Fibroblast of the conjunctiva (primary cell): ENCODE measurements at places on chromosomes 12 and 14.

DNA sequence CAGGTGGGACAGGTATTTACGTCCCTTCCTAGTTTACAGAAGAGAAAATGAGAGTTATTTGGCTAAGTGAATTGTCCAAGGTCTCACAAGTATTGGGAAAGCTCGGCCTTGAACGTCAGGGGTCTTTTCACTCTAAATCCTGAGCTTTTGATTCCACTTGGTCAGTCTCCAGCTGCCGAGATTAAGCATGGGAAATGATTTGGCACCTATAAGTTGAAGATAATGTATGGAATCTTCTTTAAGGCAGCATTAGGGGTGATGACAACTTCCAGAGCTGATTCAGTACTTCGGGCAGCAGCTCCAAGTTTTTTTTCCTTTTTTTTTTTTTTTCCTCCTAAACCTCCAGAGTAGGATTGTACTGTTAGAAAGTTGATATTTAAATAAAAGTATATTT, 722 bp downstream of the FAM234B start:
- no peak for DNase-seq

GRCh38 chr12:125633686-125634085, 568.5 kb downstream of the AACS start:
- no peak for DNase-seq

DNA sequence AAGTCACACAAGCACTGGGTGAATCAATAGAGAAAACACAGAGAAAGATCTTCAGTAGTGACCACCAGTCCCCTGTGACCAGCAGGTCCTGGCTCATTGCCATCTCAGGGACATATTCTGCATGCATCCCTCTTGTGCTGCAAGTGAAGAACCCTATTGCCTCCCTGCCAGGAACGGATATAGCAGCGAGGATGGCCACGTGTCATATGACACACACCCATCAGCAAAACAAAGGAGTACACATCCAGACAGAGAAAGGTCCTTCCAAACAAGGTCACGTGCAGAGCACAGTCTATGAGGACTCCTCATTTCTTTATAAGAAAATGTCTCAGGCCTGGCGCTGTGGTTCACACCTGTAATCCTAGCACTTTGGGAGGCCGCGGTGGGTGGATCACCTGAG, 638.4 kb downstream of the FLRT2 start:
- DNase-seq = no peak

DNA sequence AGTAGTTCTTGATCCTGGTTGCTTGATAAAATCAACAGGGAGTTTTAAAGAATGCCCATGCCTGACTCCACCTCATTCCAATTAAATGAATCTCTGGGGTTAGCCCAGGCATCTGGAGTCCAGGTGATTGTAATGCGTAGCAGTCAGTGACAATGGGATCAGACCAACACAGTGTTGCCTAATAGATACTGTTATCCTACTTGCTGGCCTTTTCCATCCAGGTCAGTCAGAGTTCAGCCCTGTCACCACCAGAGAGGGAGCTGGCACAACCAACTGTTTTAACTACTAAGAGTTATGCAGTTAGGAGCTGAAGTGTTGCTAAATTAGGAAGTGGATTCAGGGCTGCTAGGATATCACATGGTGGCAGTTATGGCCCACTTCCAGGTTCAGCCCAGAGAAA, 107.1 kb downstream of the GPR135 start:
- peak; percentile 59 for DNase-seq

GRCh38 chr14:51398898-51399297, 158.9 kb downstream of the TMX1 start:
- DNase-seq = peak; percentile 57

DNA sequence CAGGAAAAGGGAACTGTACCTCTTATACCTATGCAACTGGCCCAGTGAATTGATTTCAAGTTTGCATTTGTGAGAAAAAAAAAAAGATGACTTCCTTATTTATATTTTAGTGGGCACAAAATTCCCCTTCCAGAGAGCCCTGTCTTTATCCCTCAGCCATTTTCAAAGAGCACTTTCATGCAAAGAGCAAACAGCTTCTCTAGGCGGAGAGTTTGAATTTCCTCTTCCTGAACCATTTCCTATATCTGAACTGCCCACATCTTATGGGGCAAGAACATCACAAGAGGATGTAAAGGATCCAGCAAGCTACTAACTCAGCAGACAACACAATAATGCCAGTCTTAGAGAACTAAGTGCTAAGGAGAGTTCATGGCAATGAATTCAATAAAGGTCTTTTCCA, 22.3 kb upstream of the PLXNC1 start:
- DNase-seq = no peak

DNA sequence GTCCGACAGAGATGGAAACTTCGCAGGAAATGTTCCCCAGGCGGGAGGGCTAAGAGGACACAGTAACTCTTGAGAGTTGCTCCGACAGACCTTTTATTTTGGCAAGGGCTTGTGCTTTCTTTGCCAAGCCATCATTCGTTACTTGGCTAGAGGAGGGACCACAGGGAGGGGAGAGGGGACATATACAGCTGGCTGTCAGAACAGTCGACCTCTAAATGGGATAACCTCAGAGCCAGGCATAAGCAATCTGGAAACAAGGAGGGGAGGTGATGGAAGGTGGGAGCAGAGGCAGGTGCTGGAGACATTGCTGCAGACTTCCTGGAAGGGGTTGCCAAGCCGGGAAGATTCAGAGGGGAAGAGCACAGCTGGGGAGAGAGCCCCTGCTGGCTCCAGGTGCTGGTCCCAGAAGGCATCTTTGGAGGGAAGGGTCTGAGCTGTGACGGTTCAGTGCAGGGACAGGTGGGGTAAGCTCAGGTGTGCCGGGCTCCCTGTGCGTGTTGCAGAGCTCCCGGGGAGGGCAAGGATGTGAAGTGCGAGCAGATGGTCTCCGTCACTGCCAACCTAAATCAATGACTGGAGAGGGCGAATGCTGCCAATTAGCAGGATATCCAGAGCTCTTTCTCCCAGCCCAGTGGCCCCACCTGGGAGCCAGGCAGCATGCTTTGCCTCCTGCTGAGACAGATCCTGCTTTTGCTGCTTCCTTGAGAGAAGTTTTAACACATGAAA, 50.1 kb downstream of the CHST11 start:
- no peak for DNase-seq

GRCh38 chr14:90349739-90350138, 18.0 kb upstream of the NRDE2 start:
- DNase-seq = no peak

GRCh38 chr12:31322801-31323207, 3.1 kb downstream of the SINHCAF start:
- no peak for DNase-seq

DNA sequence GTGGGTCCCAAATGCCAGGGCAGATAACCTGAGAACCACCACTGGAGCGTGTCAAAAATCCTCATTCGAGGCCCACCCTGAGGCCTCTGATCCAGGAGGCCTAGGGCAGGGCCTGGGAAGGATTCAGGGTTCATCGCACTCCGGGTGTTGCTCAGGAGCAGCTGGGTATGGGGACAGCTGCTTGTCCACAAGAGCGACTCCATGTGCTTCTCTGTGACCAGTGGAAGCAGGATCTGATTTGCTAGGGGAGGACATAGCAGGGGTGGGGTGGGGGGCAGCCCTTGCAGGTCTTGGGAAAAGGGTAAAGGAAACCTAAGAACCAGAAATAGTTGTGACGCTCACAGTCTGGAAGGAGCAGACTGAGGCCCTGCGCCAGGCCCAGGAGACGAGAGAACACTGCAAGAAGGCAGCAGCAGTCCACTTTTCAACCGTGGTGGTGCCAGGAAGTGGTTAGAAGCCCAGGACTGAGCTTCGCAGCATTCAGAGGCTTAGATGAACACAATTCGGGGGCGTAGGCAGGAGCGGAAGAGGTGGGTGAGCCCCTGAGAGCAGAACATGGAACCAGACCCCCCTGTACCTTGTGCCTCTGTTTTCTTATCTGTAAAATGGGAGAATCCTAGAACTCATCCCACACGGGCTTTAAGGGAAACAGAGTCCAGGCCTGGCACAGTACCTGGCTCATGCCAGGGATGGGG, 33.7 kb downstream of the ITPK1 start:
- no peak for DNase-seq

DNA sequence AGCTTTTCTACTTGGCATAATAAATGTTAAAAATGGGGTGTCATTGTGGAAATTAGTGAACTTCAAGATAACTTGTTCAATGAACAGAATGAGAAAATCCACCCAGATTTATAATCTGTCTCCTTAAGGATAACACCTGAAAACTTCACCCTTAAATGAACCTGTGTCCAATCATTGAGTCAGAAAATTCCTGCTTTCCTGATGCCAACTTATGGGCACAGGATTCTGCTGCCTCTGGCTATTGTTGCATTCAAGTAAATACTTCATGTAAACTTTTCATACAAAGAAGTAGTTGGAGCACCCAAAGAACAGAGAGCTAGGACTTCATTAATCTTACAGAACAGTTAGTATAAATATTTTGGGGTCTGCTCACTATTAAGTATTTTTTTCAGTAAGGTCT, 98.9 kb upstream of the PLEKHA5 start:
- DNase-seq = no peak

DNA sequence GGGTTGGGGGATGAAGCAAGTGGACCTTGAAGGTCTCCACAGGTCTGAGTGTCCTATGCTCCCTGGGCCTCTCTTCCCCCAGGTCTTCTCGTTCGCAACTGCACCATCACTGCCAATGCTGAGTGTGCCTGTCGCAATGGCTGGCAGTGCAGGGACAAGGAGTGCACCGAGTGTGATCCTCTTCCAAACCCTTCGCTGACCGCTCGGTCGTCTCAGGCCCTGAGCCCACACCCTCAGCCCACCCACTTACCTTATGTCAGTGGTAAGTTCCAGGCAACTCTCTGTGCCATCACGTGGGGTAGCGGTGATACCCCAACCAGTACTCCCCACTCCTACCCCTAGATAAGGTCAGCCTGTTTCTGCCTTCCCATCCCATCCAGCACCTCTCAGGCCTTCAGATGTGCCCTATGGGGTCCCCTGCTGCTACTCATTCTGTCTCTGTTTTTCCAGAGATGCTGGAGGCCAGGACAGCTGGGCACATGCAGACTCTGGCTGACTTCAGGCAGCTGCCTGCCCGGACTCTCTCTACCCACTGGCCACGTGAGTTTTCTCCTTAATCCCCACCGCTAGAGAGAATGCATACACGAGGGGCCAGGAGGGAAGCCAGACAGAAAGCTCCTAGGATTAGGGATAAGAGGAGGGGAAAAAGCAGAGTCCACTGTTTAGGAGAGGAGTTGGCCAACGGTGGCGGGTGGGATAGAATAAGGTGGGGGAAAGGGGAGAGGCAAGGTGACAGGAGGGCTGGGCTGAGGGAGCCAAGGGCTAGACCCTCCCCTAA, 1.6 kb upstream of the TAPBPL start:
- no peak for DNase-seq

- DNase-seq = no peak
Observed at GRCh38 chr12:53966385-53967133, 6.4 kb upstream of the HOXC11 start.

DNA sequence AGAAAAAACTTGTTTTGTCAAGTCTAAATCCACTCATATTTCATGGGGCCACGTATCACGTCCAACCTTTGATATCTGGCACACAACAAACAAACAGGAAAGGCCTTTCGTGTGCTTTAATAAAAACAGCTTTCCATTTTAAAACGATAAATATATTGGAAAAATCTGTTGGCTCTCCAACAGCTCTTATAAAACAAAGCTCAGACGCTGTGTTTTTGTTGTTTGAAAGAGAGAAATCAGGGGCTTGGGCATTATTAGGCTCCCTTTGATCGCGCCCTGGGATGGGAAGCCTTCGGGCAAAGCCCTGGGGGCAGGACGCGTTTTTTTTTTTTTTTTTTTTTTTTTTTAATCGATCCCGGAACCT, 429 bp upstream of the PLEKHA5 start:
- DNase-seq = no peak

DNA sequence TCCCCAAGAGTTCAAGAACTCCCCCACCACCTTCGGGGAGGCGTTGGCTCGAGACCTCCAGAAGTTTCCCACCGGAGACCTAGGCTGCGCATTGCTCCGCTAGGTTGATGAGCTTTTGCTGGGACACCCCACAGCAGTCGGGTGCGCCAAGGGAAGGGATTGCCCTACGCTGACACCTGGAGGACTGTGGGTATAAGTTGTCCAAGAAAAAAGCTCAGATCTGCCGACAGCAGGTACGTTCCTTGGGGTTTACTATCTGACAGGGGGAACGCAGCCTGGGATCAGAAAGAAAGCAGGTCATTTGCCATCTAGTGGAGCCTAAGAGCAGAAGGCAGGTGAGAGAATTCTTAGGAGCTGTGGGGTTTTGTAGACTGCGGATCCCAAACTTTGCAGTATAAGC, 98.8 kb downstream of the FRMD6 start:
- no peak for DNase-seq

- DNase-seq = no peak
Observed at GRCh38 chr12:113903381-113903863, 62.7 kb downstream of the RBM19 start.

DNA sequence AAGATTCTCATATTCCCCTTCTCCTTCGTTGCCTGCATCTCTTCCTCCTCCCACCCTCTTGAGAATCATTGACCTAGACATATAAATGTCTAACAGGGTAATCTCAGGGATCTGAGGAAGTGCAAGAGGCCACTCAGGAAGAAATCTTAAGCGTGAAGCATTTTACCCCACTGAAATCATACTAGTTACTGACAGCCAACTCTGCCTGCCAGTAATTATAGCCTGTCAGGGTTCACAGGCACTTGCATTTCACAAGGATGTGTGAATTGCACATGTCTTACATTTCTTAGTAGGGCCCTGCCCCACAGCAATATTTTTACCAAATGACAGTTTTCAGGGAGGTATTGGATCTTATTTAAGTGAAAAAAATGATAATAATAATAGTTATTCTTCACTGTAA, 127.2 kb downstream of the SLC15A5 start:
- DNase-seq = no peak

DNA sequence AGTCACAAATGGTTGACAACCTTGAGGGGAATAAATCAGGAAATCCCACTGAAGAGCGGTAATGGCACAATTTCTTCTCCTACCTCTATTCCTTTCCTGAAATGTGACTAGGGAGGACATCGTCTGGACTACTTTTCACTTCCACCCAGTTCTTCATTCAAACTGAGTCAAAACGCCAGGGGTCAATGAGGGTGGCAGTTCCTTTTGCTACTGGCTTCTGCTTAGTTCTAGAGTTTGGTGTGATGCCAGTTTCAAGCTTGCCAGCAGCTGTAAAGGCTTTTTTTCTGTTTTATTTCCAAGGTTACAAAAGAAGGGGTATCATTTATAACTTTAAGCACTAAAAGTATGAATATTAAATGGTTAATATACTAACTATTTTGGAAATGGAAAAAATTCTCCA, 286.5 kb downstream of the SOX5 start:
- DNase-seq = no peak

- DNase-seq = no peak
Observed at GRCh38 chr12:102799229-102799628, 117.8 kb downstream of the PAH start.

DNA sequence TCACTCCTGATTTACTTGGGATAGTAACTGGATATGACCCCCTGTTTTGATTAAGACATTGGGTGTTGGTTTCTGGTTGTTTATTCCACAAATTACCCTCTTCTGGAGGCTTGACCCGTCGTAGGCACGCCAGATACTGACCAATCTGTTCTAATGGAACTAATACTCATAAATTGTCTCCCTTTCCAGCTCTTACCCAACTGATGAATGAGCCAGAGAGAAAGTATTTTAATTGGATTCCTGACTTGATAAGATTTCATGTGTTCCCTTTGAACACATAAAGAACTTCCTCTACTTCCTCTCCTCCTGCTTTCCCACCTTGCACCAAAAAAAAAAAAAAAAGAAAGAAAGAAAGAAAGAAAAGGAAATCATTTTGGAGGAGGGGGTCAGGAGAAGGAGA, 340.9 kb downstream of the PCNX1 start:
- no peak for DNase-seq
